ENCODE measurements at places on chromosomes 5 and 9.

- DNase-seq = no peak
Measured at GRCh38 chr5:55338810-55339243, 31.0 kb downstream of the MTREX start.

DNA sequence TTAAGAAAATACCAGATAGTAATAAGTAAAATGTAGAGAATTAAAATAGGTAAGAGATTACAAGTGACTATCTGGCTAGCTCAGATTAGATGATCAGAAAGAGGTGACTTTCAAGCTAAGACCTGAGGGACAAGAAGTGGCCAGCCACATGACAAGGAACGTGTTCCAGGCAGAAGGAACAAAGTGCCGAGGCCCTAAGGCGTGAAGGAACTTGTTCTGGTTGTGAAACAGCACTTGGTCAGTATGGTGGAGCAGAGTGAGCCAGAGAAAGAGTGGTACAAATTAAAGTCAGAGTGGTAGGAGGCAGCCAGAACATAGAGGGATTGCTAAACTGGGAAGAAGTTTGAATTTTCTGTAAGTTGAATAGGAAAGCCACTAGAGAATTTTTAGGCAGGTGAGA lies 73.6 kb downstream of the ADRB2 start:
- DNase-seq = no peak

DNA sequence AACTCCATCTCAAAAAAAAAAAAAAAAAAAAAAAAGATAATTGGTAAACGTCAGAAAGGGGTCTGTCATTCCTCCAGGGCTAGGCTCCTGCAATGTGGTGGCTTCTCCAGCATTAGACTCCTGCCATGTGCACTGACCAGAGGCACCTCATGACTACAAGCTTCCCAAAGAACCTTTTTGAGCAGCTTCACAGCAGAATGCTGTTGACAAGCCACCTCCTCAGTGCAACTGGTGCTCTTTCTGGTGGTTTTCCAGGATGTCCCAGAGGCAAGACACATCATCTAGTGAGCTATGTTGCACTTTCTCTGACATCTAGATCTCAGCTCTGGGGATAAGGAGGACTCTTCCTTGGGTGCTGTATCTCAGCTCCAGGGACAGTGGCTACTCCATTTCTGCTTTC lies 11.6 kb downstream of the RPL37 start:
- DNase-seq = no peak

DNA sequence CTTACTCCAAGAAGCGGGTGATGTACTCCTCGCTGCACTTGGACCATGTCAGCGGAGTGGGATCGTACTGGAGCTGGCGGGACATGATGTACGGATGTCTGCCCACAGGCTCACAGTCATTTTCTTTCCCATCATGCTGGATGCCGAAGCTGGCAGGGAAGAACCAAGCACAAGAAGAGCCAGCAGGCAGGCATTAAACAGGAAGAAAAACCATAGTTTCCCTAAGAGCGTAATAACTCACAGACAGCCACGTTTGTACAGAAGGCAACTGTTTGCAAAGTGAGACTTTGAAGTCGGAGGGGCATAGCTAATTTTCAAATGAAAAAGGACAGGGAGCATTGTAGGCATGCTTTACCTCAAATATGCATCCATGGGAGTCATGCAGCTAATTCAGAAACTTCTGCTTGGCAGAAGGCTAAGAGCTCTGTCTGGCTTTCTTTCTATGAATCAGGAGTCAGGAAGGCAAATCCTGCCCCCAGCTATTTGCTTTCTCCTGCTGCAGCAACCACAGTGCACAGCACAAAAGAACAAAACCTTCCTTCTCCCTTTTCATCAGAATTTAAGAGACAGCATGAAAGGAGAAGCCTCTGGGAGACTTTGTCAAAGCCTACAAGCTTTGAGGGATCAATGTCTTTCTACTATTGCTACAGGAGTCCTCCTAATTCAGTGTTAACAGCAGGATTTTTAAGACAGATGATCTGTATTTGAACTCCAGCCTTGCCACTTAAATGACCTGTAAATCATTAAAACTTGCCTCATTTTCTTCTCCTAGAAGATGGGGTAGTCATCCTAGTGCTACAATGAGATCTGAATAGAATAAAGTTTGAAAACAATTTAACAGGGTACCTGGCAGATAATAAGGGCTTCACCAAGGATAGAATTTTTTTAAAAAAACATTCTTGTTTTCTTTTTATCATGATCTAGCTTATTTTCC lies 209.1 kb downstream of the TARS1 start:
- DNase-seq = peak; percentile 55

- DNase-seq = no peak
Measured at GRCh38 chr9:122453677-122454135, 24.0 kb downstream of the OR1J1 start.

GRCh38 chr9:81581986-81582385 lies 107.4 kb downstream of the TLE1 start:
- no peak for DNase-seq

GRCh38 chr5:152147286-152147685 lies 222.6 kb upstream of the GLRA1 start:
- no peak for DNase-seq

GRCh38 chr9:34403554-34404380 lies 27.1 kb upstream of the MYORG start:
- DNase-seq = peak; percentile 24

DNA sequence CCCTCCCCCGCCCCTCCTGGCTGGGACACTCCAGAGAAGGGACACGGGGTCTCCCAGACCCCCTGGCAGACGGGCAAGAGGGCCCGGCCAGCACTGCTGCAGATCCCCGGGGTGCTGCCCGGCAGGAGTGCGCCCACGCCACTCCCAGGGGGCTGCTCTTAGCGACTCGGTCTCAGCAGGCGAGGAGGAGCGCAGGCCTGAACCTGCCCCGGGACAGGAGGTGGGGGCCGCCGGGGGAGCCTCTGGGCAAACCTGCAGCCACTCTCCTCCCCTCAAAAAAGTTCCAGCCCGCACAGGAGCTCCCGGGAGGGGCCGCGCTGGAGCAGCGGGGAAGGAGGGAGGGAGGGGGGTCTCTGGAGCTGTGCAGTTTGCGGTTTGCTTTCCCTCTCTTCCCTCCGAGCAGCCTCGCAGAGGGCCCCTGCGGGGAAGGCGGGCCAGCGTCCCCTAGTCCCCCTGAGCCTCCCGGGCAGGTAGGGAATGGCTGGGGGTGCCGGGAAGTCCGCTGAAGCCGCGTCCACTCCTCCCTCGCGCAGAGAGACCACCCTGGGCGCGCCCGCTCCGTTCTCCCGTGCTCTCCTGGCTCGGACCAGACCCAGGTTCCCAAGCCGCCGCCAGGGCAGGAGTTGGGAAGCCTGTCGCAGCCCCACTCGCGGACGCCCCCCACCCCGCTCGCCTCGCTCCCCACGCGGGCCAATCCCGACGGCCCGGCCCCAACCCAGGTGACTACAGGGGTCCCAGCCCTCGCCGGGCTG lies 44.2 kb downstream of the NACC2 start:
- no peak for DNase-seq

- no peak for DNase-seq
Measured at GRCh38 chr5:68385936-68386335, 170.4 kb downstream of the PIK3R1 start.

DNA sequence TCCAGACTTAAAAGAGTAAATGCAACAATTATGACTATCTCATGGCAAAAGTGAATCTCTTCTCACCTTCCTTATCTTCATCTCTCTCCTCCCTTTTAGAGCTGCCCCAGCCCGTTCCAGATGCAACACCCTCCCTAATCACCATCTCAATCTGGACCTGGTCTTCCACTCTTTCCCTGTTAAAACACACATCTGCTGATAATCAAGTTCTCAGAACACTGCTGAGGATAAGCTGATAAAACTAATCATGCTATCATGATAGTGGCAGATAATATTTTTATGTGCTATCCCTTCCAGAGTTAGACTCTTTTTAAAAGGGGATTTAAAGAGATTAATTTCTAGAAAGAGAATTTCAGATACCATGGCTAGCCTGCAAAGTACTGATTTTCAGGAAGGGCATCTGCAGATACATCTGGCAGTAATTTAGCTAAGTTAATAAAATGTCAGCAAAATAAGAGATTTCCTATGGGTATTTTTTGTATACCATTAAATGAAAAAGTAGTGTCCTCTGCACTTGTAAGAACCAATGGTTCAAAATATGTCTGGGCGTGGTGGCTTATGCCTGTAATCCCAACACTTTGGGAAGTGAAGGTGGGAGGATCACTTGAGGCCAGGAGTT lies 17.2 kb downstream of the SGTB start:
- DNase-seq = no peak

- no peak for DNase-seq
Measured at GRCh38 chr9:93675336-93676150, 99.2 kb downstream of the PHF2 start.

DNA sequence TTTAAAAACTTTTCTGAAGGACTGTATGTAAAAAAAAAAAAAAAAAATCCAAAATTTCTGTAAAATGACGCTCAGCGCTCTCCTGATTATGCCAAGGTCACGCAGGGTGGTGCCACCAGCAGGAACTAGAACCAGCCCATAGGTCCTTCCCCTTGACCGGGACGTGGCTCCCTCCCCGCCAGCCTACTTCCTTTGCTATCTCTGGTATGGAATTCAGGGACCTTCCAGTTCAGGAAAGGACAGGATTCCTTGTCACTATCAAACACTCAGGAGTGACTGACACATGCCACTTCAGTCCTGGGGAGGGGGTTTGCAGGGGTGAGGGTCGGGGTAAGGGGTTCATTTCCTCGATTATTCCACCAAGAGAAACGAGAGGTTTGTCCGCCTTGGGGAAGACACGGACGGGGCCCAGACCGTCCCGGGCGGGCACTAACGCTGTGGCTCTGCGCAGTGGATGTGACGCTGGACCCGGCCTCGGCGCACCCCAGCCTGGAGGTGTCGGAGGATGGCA lies 18.8 kb downstream of the BTNL9 start:
- no peak for DNase-seq

GRCh38 chr9:84990850-84991513 lies 321.5 kb downstream of the NTRK2 start:
- DNase-seq = no peak

GRCh38 chr9:118529210-118529609 lies 825.0 kb downstream of the TLR4 start:
- DNase-seq = no peak

DNA sequence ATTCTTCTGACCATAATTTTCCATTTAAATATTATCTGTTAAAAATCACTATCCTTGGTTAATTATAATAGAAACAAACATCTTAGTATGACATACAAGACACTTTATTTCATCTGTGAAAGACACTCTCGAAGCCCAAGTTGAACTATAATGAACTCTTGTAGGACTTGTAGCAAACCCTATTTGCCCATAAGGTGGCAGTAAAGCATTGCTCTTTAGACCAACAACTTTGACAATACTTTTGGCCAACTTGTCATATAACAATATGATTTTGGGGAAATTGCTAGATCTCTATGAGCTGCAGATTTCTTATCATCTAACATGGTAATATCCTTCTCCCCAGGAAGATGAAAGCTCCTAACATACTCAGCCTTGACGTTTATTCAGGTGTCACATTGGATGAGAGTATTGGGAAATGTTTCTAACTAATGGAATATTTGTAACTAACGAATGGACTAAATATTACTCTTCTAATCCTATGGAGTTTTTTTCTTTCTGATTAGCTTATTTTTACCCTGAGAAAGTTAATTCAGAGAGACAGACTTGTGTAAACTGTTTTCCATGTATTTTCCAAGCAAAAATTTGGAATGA lies 11.0 kb downstream of the SPINK14 start:
- peak; percentile 32 for DNase-seq

DNA sequence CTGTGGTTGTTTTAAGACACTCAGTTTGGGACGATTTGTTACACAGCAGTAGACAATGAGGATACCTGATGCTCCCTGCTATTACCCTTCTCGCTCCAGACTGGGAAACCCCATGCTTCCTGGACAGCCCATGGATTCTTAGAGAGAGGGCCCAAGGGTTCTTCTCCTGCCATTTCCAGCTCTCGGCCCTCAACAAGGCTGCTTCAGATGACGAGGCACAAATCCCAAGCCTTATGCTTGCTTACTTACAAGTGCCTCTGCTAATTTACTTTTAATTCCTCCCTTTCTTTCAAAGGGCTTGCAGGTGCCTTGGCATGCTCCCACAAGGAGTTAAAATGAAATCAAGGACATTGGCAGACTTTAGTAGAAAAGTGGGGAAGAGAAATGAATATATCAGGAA lies 79.4 kb downstream of the GADD45G start:
- DNase-seq = no peak

GRCh38 chr5:150672237-150672883 lies 11.3 kb downstream of the MYOZ3 start:
- DNase-seq = no peak

- no peak for DNase-seq
Measured at GRCh38 chr9:73125651-73126050, 26.0 kb upstream of the ANXA1 start.

DNA sequence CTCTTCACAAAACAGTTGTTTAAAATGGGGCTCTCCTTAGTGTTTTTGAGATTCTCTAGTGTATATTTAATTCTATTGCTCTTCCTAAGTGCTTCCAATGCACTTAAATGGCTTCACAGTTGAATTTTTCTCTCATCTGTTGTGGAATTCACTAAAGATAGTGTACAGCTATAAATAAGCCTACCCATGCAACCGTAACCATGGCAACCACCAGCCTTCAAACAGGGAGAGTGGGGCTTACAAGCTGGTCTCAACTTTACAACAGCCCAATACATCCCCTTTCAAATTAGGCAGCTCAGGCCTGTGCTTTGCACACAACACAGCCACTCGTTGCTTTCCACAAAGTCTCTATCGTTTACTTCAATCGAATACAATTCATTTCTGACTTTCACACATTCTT lies 144.0 kb upstream of the PLPPR1 start:
- DNase-seq = no peak

GRCh38 chr5:53331463-53331862 lies 149.0 kb upstream of the FST start:
- peak; percentile 50 for DNase-seq

- DNase-seq = no peak
Measured at GRCh38 chr5:149782018-149782894, 52.1 kb downstream of the PPARGC1B start.

- DNase-seq = no peak
Measured at GRCh38 chr5:40909264-40909663, at the start of gene C7. Gene C7, plus strand, starts transcription at chr5:40909497. Its CDS starts 114 bp downstream, at chr5:40909611.

DNA sequence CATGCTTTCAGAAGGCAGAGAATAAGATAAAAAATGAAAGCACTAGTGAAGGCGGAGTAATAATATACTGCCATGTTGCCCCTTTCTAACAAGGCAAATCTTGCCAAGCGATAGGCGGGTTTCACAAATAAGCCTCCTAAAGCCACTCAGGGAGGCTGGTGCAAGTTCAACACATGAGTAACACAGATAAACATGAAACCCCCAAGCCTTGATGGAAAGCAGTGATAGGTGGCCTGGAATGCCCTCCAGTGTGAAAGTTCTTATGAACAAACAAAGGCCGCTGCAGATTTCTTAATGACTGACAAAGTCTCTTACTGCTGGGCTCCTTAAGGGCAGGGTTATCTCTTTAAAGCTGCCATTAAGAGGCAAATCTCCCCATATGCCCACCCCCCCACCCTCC lies 154.7 kb downstream of the ZDHHC21 start:
- no peak for DNase-seq

- DNase-seq = no peak
Measured at GRCh38 chr9:137959641-137960411, 82.2 kb downstream of the CACNA1B start.

GRCh38 chr9:90898228-90898627 lies 96.6 kb downstream of the SYK start:
- DNase-seq = no peak

- DNase-seq = no peak
Measured at GRCh38 chr5:2532809-2533208, 218.7 kb downstream of the IRX2 start.

Data from AG04450 (cell line).